CMK (cell line): ENCODE measurements at places on chromosomes 1 and 21.

DNA sequence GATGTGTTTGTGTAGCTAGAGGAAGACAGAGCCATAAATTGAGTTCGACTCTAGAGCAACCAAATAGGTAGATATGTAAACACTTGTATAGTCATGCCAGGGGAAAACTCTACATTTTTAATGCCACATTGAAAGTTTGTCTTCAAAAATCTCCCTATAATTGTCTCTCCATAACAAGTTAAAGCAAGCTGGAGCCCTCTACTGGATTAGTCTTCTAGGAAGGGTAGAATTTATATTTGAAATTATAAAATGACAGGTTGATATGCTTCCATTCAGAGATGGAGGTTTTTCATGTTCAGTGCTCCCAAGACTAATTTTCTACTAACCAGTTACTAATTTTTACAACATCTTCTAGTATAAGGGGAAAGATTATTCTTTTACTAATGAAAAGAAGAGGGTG, 13.1 kb upstream of the COL24A1 start:
- no peak for DNase-seq

DNA sequence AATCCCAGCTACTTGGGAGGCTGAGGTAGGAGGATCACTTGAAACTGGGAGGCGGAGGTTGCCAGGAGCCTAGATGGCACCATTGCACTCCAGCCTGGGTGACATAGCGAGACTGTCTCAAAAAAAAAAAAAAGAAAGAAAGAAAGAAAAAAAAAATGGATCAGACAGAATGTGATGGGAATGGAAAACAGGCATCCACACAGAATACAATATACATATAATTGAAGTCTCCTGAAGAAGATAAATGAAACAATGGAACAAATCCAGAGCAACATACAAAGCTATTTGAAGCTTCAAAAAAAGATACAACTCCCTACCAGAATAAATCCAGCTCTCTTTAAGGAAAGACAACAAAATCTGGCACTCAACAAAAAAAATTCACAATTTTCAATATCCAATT, 10.9 kb upstream of the EGLN1 start:
- DNase-seq = no peak

- no peak for DNase-seq
Measured at GRCh38 chr1:55685560-55685959, 470.4 kb upstream of the USP24 start.

- no peak for DNase-seq
Measured at GRCh38 chr1:212179394-212180076, 105.7 kb upstream of the PPP2R5A start.

DNA sequence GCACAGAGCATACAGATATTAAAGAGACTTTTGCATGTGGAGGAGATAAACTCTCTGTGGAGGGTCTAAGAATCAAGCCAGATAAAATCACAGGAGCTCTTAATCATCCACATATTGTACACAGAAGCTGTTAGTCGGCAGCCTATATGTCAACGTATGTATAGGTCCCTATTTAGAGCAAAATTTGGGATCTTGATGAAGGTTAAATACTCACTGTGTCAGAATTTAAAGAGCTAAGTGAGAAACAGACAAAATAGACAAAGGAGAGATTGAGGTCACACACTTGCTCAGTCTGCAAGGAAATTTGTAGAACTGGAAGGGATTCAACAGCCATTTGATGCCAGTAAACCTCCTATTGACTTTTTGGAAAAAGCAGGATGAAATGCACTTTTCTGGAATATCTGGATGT, 4.1 kb upstream of the IRF2BP2 start:
- DNase-seq = no peak

GRCh38 chr21:44708866-44709425, 2.4 kb downstream of the TSPEAR start:
- DNase-seq = no peak

- no peak for DNase-seq
Measured at GRCh38 chr21:44913425-44914175, 7.1 kb downstream of the ITGB2 start.

- no peak for DNase-seq
Measured at GRCh38 chr21:33317145-33317544, 7.6 kb upstream of the IFNAR1 start.

- no peak for DNase-seq
Measured at GRCh38 chr1:75732703-75733102, 8.2 kb downstream of the ACADM start.

DNA sequence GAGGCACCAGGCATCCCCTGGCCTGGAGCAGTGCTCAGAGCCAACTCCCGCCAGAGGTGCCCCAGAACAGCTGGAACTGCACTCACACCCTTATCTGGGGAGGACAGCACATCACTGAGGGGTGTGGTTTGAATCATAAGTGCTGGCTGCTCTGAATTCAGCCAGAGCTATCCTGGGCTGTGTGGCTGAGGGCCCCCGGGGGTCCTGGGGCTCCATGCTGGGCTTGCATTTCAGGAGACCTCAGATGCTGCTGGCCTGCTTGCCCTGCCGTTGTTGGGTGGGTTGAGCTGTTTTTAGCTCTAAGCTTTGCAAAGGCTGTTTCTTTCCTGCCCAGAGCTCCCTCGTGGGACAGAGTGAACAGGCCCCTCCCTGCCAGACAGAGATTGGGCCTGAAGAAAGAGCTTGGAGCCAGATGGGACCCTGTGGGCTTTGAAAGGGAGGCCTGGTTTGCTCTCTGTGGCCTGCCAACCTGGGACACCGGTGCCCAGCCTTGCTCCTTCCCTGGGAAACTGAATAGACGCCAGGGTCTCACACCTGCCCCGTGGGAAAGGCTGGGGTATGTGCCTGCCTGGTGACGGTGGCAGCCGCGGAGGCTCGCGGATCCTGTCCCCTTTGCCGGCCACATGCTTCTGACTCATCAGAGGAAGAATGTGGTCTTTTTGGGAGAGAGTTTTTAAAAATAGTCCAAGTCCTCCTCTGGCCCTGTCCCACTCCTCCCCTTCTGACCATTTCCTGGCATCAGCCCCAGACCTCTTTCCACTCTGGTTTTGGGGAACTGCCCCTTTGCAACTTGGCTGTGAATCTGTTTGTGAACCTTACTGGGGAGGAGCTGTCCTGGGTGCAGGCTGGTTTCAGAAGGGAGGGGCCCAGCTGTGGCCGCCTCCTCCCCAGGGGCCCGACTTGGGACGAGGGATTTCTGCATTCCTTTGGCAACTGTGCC, 30.0 kb downstream of the ARHGEF10L start:
- no peak for DNase-seq

- no peak for DNase-seq
Measured at GRCh38 chr1:29224356-29224837, 6.3 kb downstream of the MECR start.

GRCh38 chr1:181353526-181353925, 129.8 kb upstream of the CACNA1E start:
- DNase-seq = no peak

- no peak for DNase-seq
Measured at GRCh38 chr21:25518491-25518911, 88.8 kb downstream of the MRPL39 start.

DNA sequence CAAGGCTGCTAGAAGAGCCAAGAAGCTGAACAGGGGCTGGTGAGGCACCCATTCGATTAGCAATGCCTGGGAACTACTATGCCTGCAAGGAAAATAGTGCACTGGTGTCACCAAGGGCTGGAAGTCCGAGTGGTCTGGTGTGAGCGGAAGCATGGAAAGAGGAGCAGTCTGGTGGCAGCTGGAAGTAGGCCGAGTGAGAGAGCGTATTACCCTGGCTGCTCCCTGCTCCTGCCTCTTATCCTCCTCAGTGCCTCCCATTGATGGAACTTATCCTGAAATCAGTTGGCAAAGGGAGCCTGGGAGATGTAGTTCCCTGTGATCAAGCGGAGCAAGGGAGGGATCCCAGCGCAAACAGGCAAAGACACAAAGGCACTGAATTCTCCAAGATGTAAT, 9.6 kb downstream of the SMAP2 start:
- no peak for DNase-seq

DNA sequence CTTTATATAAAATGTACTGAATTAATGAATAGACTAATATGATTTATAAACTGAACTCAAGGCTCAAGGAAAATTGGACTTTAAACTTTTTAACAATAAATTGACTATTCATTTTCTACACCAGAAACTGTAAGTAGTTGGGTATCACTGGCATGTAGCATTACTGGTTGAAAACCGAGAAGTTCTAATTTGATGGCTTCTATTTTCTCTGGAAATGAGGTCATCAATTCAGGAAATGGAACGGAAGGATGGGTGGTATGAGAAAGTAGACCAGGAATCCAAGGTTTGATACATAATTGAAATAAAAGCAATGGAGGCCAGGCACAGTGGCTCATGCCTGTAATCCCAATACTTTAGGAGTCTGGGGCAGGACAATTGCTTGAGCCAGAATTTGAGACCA, 50.4 kb downstream of the RERE start:
- DNase-seq = no peak

GRCh38 chr1:28154078-28154594, 22.4 kb downstream of the PTAFR start:
- DNase-seq = no peak

GRCh38 chr1:67745875-67746698, 61.1 kb downstream of the GADD45A start:
- no peak for DNase-seq

DNA sequence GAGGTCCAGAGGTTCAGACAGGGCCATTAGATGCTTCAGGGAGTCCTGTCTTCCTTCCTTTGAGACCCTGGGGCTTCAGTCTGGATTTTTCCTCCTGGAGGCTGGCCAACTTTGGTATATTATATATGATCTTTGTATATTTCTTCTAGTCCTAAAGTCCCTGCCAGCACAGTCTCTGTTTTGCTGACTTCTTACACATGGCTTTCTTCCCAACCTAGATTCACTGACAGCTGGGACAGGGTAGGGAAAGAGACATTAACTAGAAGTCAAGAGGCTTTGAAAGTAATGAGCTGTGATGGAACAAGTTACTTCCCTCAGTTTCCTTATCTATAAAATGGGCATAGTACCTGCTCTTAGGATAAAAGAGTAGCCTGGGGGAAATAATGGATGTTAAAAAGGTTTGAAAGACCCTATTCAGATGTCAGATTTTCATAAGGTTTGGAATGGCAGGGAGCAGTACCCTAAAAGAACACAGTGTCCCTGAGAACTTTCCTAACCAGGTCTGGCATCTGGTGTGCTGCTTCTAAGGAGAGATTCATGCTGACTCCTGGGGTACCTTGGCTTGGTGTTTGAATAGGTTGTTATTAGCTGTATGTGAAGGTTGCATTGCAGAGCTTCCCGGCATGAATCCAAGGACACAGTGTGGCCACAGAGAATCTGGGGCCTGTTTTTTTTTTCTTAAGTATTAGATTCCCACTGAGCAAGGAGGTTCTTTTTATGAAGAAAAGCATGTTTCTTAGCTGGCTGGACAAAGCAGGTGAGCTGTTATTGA, 47.6 kb downstream of the RASSF5 start:
- DNase-seq = no peak

- DNase-seq = no peak
Measured at GRCh38 chr1:4422504-4423289, 231.7 kb upstream of the AJAP1 start.

- DNase-seq = no peak
Measured at GRCh38 chr1:111469539-111469938, 4.2 kb upstream of the C1orf162 start.

- DNase-seq = no peak
Measured at GRCh38 chr1:114536043-114536442, 25.0 kb upstream of the TRIM33 start.

DNA sequence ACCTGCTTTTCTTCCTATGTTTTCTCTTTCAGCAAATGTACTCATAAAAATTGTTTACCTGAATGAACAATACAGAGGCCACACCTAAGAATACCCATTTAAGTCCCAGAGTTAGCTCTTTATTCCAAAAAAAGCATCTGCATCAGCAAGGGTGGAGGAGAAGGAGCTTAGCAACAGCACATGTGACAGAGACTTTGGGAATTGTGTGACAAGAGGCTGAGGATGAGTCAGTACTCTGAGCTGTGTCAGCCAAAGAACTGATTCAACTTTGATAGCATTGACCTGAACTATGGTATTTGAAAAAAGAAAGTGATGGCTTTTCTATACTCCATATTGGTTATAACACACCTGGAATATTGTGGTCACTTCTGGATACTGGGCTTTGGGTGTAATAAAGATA, 162.7 kb downstream of the ZNF648 start:
- DNase-seq = no peak

DNA sequence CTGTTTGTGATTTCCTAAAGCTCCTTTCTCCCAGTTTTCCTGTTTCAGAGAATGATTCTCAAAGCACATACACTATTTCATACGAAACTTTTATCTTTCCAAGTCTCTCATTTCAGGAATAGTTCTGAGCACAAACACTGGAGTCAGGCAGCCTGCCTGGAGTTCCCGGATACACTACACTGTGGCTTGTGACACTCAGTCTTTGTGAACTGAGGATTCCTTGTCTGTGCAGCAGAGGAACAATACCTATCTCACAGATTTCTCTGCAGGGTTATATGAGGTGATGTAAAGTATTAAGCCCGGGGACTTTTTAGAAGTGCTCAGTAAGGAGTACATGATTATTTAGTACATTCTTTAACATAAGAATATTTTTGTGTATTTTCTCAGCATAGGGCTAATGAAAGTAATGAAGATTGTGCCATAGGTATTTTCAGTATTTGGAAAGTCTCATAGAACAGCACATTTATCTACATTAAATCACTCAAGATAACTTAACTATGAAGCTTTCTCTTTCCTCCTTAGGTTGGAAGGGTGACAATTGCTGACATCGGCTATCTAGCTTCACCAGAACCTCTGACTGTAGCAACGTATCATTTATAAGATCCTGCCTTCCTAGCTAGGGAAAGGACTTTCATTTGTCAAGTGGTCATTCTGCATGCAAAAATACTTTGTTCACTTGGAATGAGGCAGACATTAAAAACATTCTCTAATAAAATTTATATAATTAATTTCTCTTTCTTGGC, 12.9 kb downstream of the GBP2 start:
- no peak for DNase-seq

GRCh38 chr1:177287994-177288393, 117.2 kb downstream of the BRINP2 start:
- DNase-seq = no peak

DNA sequence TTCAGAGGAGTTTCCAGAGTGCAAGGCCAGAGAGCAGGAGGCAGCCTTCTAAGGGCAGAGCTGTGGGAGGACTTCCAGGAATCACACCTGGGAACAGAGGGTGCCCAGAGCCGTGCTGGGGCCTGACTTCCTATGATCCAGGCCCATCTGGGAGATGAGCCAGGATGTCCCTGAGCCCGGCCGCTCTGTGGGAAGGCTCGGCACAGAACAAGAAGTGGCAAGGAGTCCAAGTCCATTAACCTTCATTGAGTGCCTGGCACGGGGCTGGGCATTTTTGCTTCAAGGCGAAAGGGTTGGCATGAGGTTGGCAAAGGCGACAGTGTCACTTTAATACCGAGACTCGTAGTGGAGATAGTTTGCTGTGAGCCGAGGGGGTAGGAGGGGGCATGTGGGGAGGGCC, 18.2 kb downstream of the TMEM201 start:
- no peak for DNase-seq

DNA sequence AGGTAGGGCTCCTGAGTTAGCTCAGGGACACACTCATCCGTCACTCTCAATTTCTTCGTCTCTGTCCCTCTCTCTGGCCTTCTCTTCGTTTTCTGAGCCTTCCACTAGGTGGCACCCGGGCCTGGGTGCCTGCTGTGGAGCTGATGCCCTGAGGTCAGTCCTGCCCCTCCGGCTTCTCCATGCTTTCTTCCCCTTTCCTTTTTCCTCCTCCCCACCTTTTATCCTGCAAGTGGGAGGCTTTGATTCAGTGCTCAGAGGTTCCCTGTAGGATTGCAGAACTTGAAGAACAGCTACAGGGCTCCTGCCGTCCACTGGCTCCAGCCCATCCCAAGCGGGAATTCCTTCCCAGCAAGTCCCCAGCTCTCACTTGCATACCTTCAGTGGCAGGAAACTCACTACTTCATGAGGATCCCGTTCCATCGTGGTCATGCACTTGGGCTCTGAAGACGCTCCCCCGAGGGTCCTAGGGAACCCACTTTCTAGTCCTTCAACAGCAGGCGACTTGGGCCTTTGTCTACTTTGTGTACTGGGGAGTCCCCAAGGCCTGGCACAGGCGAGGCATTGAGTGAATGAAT, 45.6 kb downstream of the SRRM1 start:
- no peak for DNase-seq
